ENCODE measurements at places on chromosomes 12 and 14. TPM values are rescaled to one million over a fixed set of nuclear protein-coding genes. Genes with fewer than 3 reads are reported as not detected.

GRCh38 chr12:52872644-52873389, 24.0 kb upstream of the KRT78 start:
- DNase-seq = no peak

DNA sequence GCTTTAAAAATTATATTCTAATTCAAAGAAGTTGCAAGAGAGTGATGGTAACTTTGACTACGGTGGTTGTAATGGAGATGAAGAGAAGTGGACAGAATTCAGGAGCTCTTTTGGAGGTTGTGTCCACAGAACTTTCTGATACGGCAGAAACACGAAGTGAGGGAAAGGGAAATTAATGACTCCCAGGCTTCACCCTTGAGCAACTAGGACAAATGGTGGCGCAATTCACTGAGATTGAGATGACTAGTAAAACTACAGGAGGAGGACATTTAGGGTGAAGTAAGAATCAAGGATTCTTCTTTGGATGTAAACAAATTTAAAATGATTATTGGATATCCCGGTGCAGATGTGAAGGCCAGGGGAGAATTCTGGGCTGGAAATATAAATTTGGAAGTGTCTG, 212.6 kb downstream of the PTPRO start:
- DNase-seq = no peak

DNA sequence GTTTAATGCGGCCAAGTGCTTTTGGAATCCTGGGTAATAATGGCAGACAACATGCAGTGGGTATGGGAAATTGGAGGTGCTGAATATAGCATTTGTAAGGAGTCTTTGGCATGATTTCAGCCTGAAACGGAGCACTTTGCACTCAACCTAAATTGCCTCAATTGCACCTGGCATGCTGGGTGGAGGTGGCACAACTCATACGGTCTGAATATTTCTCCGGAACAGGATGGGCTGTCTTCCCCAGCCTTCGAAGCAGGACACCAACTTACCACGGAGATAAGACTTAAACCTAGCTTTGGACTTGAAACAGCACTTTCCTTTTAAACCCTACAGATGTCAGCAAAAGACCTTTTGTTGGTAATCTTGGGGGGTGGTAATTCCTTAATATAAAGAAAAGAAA, 153.7 kb upstream of the SRRM4 start:
- no peak for DNase-seq

The TMPRSS12 gene
- not detected for total RNA-seq

DNA sequence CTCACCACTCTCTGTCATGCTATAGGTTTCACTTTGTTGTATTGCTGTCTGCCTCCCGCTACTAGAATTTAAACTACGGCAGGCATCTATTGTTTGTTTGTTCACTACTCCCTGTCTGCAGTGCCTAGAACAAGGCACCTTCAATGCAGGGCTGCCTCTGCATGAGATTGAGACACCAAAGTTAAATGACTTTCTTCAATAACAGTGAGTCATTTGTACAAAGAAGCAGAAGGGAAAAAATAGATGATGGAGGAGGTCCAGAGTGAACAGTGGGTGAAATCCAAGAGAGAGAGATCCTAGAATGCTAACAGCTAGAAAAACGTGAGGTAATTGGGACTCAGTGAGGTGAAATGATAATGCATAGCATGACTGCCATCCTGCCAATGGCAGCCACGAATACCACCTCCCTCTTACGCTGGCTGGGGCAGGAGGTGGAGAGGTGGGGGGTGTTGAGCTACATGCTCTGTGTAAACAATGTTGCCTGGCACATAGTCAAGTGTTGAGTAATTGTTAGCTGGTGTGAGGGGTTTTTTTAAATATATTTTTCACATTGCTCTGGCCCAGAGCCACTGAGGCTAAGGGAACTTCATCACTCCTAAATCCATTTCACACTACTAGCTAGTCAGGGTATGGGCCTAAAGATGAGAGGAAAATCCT, 367.6 kb downstream of the RPS29 start:
- no peak for DNase-seq

The BCL2L14 gene
- 13.5 TPM for total RNA-seq

The BRF1 gene
- total RNA-seq = 51.7 TPM

DNA sequence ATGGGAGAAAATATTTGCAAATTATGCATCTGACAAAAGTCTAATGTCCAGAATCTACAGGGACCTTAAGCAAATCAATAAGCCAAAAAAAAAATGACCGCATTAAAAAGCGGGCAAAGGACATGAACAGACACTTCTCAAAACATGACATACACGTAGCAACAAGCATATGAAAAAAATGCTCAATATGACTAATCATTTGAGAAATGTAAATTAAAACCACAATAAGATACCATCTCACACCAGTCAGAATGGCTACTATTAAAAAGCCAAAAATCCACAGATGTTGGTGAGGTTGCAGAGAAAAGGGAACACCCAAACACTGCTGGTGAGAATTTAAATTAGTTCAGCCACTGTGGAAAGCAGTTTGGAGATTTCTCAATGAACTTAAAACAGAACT, 16.1 kb downstream of the PAWR start:
- no peak for DNase-seq

GRCh38 chr14:32368107-32368506, 39.0 kb downstream of the AKAP6 start:
- DNase-seq = no peak

DNA sequence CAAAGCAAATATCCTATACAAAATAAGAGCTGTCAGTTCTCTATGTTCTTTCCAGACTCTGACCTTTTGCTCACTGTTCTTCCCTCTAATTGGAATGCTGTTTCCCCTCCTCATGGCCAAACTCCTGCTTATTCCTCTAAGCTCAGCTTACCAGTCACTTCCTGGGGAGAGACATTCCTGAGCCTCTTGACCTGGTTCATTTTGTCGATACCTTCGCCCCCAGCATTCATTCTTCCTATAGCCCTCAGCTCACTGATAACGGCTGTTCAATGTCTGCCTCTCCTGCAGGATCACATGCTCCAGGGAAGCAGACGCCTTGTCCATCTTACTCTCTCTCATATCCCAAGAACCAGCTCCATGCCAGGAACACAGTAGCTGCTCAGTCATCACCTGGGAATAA, 431.0 kb downstream of the MED13L start:
- DNase-seq = no peak

DNA sequence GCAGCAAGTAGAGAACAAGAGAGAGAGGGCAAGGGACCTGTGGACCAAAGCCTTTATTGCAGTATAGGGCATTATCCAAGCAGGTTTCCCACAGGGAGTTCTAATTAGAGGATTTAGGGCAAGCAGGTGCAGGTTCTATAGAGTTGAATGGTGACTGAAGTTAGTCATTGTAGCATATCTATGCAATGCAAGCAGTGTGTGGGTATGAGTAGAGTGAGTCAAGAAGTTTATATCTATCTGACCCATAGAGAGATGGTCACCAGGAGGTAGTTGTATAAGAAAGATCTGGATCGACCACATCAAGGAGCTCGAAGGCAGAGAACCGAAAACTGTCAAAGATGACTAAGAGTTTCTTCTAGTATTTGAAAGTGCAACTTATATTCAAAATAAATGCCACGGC, 167.3 kb downstream of the PLCZ1 start:
- no peak for DNase-seq

All from mucosa of gallbladder (tissue), 1 donor.